ENCODE measurements at places on chromosomes 3 and 15.
A peak's percentile ranks its signal among the peaks of the same experiment; 100 is the strongest.

DNA sequence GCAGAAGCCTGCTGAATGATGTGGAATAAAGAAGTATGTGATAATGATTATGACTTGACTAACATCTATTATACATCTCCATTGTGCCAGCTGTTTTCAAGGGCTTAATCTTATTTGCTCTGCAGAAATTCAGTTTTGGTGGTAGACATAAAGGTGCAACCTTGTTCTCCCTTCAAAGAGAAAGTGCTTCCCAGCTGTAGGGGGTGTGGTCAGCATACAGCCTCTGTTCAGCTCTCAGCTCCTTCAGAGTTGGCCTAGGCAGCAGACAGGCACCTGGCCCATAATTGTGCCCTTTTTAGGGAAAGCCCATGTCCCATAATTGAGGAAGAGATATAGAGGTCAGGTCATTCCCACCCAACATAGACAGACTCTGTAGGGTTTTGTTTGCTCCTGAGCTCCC, 104.3 kb upstream of the EOMES start:
- no peak for DNase-seq

DNA sequence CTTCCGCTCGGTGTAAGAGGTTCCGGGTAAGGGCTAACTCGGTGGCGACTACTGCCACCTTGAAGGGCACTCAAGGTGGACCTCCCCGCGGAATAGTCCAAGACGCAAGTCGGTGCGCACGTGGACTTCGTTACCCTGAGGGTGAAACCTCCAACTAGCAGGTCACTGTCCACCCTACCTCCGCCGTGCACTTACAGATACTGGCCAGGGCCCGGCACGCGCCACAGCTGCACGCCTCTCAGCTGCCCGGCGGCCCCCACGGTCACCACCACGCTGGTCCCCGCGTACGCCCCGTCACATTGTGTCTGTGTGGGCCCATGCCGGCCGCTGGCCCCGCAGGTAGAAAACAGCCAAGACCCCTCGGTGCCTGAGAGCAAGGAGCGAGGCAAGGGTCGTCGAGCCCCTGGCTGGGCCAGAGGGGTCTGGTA, 1.1 kb downstream of the LTK start:
- no peak for DNase-seq

- DNase-seq = no peak
These were observed 177.3 kb upstream of the DPH6 start for GRCh38 chr15:35723120-35723847.

GRCh38 chr15:74008901-74009300, 14.4 kb downstream of the PML start:
- DNase-seq = no peak

GRCh38 chr3:170594528-170594927, 8.7 kb upstream of the SLC7A14 start:
- no peak for DNase-seq

DNA sequence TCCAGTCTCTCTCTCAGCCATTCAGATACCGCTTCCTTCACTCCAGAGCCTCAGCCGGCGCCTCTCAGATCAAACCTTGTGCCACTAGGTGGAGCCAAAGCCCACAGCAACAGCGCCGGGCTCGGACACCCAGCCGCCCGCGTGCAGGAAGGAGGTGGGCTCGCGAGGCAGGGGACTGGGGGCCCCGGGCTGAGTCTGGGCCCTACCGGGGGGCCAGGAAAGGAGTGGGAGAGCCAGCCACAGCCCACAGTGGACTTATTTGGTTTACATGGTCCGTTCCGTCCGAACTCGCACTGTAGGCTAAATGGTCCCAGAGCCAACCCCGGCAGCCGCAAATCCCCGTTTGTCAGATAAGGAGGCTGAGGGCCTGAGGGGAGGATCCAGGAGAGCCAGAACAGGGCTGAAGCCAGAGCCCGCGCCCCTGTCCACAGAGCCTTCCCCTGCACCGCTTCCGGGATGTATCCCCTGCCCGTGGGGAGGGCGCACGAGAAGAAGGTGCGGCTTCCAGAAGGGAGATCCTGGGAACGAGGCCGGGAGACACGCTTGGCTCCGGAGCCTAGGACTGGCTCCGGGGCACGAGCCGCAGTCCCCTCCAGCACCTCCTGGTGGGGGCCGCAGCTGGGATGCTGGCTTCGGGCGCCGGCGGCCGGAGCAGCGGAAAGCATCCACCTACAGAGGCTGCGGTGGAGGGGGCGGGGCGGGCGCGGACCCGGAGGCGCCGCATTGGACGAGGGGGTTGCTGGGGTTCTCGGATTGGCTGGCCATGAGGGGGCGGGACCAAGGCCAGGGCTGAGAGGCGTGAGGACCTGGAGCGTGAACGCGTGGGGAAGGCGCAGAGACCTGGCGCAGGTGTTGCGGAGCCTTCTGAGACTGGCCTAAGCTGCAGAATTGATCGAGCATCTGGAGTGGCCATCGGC, 6.5 kb upstream of the CYP11A1 start:
- DNase-seq = peak; percentile 93

DNA sequence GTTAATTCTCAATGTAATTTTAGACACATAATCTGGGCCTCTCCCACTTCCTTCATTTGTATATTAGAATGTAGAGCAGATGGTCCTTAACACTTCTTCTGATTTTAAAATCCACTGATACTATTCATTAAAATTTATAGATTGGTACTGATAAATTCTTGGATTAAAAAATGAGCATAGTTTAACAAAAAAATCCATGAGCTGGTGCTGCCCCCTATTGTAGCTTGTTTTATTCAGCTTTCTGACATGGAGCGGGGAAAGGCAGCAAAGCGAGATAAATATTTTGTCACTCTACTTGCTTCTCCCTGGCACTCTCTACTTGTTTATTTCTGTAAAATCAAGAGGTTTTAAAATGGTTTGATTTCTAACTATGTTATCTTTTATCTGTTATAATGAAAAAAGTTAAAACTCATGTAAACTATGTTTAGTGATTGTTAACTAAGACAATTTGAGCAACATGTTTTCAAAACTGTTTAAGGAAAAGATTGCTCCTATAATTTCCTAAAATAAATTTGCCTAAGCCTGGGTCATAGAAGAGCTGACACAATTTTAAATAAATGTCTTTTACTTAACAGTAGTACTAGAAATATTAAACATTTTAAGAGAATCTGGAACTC, 26.5 kb upstream of the PLOD2 start:
- no peak for DNase-seq

DNA sequence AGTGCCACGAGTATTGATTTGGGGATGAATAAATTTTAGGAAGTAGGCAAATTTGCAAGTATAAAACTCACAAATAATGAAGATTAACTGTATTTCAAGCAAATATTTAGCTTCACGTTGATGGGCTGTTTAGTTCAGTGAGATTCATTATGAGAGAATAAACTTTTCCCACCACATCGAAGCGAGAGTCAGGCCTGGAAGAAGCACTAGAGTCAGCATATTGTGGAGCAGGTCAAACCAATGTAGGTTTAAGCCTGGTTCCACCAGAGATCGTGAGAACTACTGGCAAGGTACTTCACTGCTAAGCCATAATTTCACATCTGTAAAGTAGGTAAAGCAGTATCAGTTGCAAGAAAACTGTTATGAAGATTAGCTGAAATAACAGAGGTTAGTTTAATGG, 22.3 kb downstream of the WDR49 start:
- DNase-seq = no peak

DNA sequence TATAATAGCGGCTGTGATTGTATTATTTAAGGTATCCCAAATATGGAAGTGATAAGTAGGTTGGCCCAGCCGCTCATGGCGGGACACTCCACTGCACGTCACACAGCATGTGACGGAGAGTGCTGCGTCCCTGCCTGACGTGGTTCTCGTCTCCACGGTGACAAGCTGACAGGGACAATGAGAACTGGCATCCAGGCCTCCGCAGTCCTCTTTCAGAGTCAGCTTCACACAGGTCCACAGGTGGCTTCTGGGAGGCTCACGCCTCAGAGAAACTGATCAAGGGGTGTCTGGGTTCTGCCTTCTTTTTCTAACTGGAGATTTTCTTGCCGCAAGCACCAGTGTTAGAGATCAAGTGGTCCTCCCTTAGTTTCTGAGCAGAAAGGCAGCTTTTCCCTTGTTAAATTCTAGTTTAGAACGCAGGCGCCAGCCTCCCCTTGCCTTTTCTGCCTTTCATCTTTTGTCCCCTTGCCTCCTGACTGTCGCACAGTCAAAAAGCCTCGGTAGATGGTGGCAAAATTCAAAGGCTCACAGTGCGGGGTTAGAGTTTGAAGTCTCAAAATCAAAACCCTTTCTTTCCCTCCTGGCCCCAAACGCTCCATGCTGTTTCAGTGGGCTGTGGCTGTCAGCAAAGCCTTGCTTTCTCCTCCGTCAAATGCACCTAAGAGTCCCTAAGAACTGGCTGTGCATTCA, 120.9 kb downstream of the ATP10A start:
- no peak for DNase-seq

DNA sequence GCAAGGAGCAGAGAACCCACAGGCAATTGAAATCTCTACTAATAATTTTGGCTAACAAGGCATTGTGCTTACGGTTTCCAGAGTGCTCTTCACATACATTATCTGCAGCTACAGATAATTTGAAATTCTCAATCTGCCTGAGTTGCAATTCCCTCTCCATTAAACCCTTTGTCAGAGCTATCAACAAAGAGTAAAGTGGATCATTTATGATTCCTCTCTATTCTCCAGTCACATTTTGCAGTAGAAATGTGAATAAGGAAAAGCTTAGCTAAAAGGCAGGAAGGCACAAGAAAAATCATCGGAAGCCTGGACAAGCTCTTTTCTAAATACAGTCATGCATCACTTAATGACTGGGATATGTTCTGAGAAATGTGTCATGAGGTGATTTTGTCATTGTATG, 49.6 kb downstream of the FAM98B start:
- DNase-seq = no peak

GRCh38 chr3:67635257-67635656, 19.2 kb downstream of the SUCLG2 start:
- DNase-seq = no peak

DNA sequence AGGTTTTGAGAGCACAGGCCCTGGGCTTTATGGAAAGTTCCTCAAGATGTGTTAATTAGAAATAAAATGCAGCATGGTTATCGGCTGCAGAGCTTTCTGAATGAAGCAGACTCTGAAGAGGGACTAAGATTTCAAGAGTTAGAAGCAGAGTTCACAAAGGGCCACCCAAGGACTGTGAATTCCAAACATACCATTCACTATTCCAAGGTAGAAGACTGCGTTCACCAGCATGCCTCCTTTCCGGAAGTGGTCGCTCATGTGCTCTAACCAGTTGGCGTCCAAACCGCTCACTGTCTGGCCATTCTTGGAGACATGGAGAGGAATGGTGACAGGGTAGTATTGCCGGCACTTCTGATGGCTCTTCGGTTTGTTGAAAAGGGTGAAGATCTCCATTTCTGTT, 104.9 kb downstream of the OXNAD1 start:
- no peak for DNase-seq

DNA sequence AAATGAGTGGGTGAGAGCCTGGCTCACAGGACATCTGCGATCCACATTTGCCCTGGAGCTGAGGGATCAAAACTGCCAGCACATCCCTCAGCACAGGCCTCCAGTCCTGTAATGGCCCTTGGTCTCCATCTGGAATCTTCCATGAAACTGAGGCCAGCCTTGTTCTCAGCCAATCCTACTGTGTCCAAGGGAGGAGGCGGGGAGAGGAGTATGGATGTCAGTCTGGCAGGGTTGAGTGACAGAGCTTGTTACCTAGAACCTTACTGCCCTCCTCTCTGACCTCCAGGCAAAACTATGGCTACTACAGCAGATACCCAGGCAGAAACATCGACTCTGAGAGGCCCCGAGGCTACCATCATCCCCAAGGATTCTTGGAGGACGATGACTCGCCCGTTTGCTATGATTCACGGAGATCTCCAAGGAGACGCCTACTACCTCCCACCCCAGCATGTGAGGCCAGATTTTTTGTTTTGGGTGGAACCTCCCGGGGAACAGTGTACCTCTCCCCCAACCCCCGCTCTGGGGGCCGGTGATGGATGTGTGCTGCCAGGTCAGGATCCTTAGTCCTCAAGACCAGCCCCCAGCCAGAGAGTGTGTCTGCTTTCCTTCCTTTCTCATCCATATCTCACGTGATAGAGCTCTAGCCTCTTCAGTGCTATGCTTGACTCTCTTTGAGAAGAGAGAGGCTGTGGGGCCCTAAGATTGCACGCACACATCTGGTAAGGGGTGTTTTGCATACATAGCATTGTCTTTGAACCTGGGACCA, 41.3 kb downstream of the CHDH start:
- no peak for DNase-seq

DNA sequence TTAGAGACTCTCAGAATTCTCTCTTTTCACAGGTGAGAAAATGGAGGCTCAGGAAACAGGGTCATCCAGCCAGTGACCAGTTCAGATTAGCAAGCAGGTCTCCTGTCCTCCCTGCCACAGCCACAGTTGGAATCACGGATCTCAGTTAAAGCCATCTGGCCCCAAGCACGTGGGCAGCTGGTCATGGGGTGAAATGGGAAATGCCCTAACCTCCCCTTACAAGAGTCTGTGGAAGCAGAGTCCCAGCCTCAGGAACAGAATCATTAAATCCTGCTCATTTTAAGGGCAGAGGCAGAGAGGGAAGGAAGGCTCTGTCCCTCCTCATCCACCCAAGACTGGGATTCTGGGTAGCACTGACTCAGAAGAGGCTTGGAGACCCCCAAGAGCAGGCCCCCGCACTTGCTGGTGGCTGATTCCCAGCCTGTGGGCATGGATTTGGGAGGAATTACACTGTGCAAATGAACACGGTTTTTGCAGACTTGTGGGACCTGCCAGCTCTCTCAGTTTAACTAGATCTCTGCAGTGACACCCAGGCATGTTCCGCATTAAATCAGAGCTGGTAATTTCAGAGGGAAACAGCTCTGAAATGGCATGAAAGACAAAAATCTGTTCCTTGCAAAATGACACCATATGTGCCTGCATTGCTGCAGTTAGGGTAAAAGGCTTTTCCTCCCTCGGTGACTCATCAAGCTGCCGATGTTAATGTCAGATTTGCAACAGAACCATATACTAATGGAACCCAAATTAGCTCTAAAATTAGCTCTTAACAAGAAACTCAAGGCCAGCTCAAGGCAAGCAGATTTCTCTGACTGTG, 89.0 kb downstream of the BDH1 start:
- no peak for DNase-seq

DNA sequence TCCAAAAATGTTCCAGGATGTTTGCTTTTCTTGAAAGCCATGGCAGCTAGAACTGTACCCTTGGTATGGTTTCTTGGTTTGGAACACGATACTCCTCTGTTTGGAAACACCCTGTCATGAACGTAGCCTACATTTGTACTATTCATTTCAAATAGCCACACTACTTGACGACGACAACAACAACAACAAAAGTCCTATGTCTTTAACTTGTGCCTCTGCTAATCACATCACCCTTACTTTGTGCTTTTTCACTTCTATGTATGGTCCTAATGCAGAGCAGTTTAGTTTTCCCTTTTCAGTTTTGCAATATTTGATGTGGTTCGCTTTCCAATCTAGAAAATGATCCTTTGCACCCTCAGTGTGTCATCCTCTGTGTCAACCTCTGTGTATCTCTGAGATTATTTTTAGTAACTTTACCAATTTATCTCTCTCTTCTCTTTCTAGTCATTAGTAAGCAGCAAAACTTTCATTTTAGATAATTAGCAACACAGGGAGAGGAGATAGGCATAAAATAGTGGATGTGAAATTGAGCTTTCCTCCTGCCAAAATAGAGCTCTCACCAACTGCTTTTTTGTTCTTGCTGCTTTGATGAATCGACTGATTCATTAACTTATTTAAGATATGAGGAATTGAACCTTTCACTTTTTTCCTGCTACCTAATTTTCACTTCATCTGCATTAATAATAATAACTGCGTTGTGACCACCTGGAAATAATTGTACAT, 44.1 kb upstream of the TP63 start:
- no peak for DNase-seq

GRCh38 chr3:18264361-18264760, 160.8 kb downstream of the SATB1 start:
- DNase-seq = no peak
